ENCODE measurements at places on chromosomes 2 and 18.
A peak's percentile ranks its signal among the peaks of the same experiment; 100 is the strongest.

- DNase-seq = no peak
Observed at GRCh38 chr2:216346781-216347180, 25.5 kb downstream of the MARCHF4 start.

- no peak for DNase-seq
Observed at GRCh38 chr18:68948622-68949021, 150.7 kb downstream of the CCDC102B start.

GRCh38 chr2:30987566-30987965 lies 150.7 kb downstream of the GALNT14 start:
- DNase-seq = no peak

DNA sequence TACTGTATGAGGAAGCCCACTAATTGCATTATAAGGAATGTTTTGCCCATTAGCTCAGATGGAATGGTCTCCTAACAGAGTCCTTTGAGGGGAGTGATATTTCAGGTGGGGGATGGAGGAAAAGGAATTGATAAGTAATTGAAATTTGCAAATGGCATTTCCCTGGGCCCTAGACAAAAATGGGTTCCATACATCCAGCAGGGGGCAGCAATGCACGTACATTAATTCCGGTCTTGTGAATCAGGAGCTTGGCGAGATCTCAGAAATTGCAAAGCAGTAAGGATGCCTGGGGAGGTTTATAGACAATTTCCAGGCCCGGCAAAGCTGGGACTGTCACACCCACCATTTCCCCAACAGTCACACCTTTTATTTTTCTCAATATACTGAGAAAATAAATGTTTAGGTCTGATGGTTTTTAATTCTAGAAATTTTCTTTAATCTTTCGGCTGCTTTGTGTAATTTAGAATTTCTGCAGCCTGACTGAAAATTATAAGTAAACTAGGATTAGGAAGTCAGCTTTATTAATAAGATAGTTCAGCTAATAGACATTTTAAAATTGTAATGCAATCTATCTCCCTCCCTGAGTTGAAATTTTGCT lies 122.8 kb downstream of the LYPD1 start:
- no peak for DNase-seq

- DNase-seq = no peak
Observed at GRCh38 chr2:118440404-118441098, 352.3 kb downstream of the INSIG2 start.

GRCh38 chr2:127637725-127638252 lies 8.2 kb upstream of the GPR17 start:
- no peak for DNase-seq

- DNase-seq = no peak
Observed at GRCh38 chr2:37332560-37332959, 7.9 kb upstream of the PRKD3 start.

- no peak for DNase-seq
Observed at GRCh38 chr2:47336259-47337238, 66.4 kb upstream of the MSH2 start.

- no peak for DNase-seq
Observed at GRCh38 chr2:101803945-101804696, 106.6 kb downstream of the MAP4K4 start.

GRCh38 chr2:237471438-237472186 lies 15.4 kb upstream of the MLPH start:
- DNase-seq = no peak

- DNase-seq = no peak
Observed at GRCh38 chr18:69495841-69496533, 95.3 kb downstream of the DOK6 start.

GRCh38 chr18:2348003-2348402 lies 223.3 kb downstream of the METTL4 start:
- DNase-seq = no peak

GRCh38 chr18:3871687-3872086 lies 421.7 kb downstream of the TGIF1 start:
- no peak for DNase-seq

- DNase-seq = peak; percentile 90
Observed at GRCh38 chr2:236569573-236569973, at the start of gene ACKR3. ACKR3 (plus strand) TSS chr2:236569825; CDS start chr2:236580466, 10,641 bp downstream.

GRCh38 chr2:120017201-120017600 lies 4.3 kb downstream of the EPB41L5 start:
- DNase-seq = no peak

DNA sequence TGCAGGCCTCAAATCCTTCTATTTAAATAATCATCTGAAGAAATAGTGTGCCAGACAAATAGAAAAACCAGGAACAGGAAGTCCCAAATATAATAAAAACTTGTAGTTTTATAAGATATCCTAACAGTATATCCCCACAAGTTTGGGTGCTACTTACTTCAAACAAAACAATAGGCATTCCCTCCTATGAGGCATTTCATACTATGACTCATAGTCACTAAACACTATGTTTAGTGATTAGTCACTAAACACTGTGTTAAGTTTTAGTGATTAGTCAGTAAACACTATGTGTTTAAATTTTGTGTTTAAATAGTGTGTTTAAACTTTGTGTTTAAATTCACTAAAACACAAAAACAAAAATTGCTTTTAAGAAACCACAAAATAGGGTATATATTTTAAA lies 407.0 kb upstream of the CDH19 start:
- no peak for DNase-seq

DNA sequence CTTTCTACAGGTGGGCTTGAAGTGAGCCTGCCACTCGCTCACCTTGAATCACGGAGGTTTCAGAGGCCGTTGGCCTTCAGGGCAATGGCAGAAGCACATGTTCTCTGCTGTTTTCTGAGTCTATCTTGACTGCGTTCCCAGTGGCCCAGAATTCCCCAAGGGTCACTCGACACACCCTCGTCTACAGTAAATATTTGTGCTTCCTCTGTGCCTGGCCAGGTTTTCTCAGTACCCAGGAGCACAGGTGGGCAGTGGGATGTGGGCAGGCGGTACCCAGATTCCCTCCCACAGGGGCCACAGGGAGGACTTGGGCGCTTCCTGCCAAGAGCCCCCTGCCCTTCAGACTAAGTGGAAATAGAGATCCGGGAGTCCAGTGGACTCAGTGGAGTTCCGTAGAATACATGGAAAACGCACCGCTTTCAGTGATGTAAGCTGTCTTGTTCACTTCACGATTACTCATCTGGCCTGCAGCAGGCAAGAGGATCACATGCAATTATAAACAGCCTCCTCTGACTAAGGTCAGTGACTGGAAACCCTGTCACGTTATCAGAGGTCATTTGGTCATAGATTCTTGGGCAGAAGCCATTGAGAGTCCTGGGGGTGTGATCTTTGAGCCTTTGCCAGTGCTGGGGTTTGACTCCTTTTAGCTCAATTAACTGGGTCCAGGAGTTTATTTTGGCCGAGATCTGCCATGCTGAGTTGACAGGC lies 179.8 kb downstream of the NEDD4L start:
- DNase-seq = no peak

GRCh38 chr18:46481048-46481846 lies 175.8 kb downstream of the LOXHD1 start:
- no peak for DNase-seq

- DNase-seq = no peak
Observed at GRCh38 chr2:155151945-155152344, 453.4 kb downstream of the KCNJ3 start.

- no peak for DNase-seq
Observed at GRCh38 chr2:42369532-42370229, 8.7 kb upstream of the COX7A2L start.

GRCh38 chr2:199862788-199863187 lies 11.8 kb upstream of the FTCDNL1 start:
- no peak for DNase-seq

GRCh38 chr18:47728921-47729320 lies 201.5 kb downstream of the SMAD2 start:
- DNase-seq = no peak

- DNase-seq = no peak
Observed at GRCh38 chr2:176554101-176555048, 285.1 kb downstream of the MTX2 start.

- DNase-seq = no peak
Observed at GRCh38 chr2:227507963-227508362, 36.0 kb downstream of the AGFG1 start.

DNA sequence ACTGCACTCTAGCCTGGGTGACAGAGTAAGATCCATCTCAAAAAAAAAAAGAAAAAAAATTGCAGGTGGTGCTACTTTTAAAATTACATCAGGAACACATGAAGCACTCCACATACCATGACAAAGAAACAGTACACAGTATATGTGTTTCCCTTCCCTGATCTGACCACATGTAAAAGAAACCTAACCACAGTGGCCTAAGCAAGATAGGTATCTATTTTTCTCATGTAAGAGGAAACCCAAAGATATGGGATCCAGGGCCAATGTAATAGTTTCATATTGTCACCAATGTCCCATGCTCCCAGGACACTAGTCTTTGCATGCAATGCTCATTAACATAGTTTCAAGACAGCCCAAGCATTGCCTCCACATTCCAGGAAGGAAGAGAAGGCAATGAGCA lies 99.9 kb downstream of the DYM start:
- no peak for DNase-seq

- no peak for DNase-seq
Observed at GRCh38 chr2:113228991-113229716, 49.6 kb downstream of the PAX8 start.

- no peak for DNase-seq
Observed at GRCh38 chr2:150538651-150539201, 51.3 kb upstream of the RND3 start.

DNA sequence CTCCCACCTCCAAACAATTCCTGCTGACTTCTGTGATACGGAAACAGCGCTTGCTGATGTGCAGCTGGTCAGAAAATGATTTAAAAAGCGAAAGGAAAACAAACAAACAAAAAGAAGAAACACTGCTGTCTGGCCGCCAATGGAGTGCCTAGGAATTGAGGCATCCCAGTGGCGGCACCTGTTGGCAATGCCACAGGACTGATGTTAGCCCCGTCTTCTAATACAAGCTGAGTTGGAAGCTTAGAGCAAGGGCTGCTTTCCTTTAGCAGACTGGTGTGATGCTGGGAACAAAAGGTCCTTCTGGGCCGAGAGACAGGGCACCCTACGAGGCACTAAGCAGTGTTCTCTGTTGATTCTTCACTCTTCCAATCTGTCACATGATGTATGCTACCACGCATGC lies 163.6 kb upstream of the REV1 start:
- no peak for DNase-seq

GRCh38 chr2:100588071-100588786 lies 25.4 kb downstream of the PDCL3 start:
- DNase-seq = no peak

GRCh38 chr2:163312713-163313112 lies 423.1 kb downstream of the FIGN start:
- DNase-seq = no peak

- no peak for DNase-seq
Observed at GRCh38 chr2:17517481-17518211, 594 bp downstream of the RAD51AP2 start.

DNA sequence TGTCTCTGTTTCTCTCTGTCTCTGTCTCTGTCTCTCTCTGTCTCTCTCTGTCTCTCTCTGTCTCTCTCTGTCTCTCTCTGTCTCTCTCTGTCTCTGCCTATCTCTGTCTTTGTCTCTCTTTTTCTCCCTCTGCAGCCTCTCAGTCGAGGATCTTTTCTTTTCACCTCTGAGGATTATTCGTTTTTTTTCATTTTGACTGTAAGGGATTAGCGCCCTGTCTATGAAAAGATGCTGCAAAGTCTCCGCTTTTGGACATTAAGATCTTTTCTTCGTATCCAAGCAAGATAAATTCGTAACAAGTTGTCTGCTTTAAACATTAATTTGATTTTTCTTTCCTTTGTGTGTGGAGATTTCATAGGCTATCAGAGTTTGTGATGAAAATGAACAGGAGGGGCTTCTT lies 191.2 kb upstream of the TPO start:
- DNase-seq = no peak

DNA sequence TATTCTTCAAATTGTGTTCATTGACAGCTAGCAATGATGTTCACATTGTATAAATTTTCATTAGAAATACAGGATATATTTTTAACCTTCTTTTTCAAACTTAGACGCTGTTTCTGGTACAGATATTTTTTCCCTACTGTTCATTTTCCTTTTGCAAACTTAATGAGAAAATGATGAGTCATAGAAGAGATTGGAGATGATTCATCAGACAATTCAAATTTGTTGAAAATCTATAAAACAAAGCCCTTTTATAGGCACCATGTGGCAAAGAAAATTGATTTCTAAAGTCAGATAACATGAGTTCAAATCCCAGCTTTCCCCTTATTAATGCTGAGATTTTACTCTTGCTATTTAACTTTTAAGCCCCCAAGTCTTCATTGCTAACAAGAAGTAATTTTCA lies 728.8 kb upstream of the DDX18 start:
- no peak for DNase-seq

GRCh38 chr2:167575276-167575675 lies 672.1 kb downstream of the STK39 start:
- no peak for DNase-seq

DNA sequence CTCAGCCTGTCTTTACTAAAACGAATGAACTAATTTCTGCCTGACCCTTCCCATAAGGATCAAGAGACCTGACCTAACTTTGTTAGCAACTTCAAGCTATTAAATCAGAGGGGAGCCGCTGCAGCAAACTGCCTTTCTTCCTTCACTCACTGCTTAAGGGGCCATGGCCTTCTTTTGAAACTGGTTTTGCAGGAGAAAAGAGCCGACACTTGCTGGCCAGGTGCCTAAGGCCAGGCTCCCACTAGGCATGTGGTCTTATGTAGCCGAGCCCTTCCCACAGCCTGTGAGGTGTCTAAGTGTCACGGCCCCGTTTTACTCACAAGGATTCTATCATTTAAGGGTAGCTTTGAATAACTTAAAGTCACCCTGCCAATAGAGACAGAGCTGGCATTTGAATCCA lies 130.8 kb downstream of the ZNF236 start:
- DNase-seq = no peak

DNA sequence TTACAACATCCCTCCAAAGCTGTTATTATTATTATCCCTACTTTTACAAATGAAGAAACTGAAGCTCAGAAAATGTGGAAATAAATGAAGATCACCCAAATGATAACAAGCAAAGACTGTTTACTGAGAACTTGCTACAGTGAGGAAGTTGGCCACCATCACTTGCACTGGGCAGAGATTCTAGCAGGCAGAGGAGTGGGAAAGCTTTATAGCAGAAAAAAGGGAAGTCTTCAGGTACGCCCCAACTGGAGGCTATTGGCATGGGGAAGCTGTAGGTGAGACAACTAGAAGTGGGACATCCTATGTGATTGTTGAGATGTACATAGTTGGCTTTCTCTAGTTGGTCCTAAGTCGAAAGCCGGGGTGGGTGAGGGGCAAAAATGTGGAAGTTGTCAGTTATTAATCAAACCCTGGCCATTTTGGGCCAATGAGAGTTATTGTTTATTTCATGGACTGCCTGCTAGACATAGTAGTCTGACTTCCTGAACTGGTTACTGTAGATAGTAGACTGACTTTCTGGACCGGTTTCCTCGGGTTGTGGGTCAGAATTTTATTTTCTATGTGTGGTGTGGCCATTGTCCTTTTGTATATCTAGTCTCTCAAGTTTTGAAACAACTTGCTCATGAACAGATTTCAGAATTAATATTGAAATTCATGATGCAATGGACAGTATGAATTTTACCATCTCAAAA lies 40.2 kb upstream of the STAT4 start:
- no peak for DNase-seq

GRCh38 chr2:30385327-30385726 lies 61.7 kb upstream of the LCLAT1 start:
- DNase-seq = no peak

Data from natural killer cell treated with Interleukin-12 subunit alpha and Interleukin-12 subunit beta and Interleukin-15 and Interleukin-18, amount 100 ng/mL, for 72 hours (primary cell).